Nucleus accumbens (tissue), 56 donors: ENCODE measurements at places on chromosomes 11 and 22.

- no peak for DNase-seq
Observed at GRCh38 chr11:2515401-2516275, 70.8 kb downstream of the KCNQ1 start.

DNA sequence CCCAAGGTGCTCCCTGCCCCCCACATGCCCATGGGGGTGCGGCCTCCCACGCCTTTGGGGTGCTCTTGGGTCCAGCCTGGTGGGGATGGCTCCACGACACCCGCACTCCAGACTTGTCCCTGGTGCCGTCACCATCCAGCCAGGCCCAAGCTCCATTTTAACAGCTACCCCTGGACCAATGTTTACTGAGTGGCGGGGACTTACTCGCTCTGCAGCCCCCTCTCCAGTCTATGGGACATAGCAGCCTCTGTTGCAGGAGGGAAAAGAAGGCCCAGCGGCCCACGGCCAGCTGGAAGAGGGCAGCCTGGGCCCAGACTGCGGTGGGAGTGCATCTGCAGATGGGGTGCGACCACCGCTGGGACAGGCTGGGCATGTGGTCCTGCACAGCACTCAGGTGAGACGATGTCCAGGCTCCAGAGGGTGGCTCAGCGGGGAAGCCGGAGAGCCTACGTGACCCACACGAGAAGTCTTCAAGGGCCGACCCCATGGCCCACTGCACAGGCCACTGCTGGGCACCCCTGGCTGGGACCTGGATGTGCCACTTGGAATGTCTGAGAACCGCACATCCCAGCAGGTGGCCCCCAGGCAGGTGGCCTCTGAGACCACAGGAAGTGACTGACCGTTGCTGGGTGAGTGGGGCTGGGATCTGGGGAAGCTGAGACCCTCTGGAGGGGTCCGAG lies 18.1 kb downstream of the IL17REL start:
- no peak for DNase-seq

DNA sequence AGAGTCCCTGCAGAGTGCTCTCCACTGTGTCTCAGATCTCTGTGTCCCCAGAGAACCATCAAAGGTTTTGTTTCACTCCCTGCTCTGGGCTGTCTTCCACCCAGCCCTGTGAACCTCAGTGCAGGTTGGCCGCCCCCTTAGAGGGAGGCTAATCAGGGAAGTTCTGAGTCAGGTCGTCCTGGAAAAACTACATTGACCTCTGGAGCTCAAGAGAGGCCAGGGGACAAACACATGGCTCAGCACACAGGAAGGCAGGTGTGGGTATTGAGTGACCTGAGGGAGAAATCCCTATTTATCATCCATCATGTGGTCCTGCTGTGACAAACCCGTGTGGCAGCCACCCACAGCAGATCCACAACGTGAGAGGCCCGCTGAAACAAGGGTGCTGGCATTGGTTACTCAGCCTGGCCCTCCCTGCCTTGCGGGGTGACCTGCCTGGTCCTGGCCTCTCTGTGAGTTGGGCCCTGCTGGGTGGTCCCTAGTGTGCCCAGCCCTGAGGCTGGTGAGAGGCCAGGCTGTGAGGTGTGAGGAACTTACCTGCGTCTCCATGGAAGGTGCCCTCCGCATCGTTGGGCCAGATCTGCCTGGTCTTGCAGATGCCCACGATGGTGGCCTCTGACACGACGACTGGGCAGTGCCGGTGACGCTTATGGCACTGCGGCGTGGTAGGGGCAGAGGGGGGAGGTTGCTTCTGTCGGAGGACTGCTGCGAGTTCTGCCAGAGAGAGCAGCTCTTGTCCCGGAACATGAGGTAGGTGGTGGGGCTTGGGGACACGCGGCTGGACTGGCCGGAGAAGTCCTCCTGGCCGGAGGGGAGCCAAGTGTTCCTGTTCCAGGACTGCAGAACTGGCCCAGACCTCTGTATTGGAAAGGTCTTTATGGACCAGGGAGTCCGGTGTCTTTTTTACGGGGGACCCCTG lies 669 bp upstream of the BCR start:
- no peak for DNase-seq

GRCh38 chr22:27420817-27421361 lies 380.7 kb downstream of the MN1 start:
- no peak for DNase-seq

GRCh38 chr11:18111005-18111404 lies 5.1 kb upstream of the SAAL1 start:
- DNase-seq = no peak

DNA sequence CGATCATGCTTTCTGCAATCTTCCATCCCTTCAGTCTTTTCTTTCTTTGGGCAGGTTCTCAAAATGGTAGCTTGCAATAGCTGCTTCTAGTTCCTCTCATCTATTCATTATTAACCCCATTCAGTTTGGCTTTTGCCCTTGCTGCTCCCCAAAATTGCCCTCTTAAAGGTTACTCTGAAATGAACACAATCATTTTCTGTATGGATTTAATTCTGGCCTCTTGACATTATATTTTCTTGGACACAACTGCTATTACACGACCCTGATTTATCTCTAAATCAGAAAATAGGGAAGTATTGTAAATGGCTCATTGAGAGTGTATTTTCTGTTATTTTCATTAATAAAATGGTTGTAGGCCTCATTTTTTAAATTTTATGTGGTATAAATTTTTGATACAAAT lies at the start of gene ANGPTL5:
Gene ANGPTL5, minus strand, starts transcription at position 101 of the 400 bp plus-strand sequence. CDS start 8,613 bp downstream, outside the sequence.
- DNase-seq = no peak

- DNase-seq = no peak
Observed at GRCh38 chr11:75632450-75632849, 36.4 kb downstream of the MAP6 start.

DNA sequence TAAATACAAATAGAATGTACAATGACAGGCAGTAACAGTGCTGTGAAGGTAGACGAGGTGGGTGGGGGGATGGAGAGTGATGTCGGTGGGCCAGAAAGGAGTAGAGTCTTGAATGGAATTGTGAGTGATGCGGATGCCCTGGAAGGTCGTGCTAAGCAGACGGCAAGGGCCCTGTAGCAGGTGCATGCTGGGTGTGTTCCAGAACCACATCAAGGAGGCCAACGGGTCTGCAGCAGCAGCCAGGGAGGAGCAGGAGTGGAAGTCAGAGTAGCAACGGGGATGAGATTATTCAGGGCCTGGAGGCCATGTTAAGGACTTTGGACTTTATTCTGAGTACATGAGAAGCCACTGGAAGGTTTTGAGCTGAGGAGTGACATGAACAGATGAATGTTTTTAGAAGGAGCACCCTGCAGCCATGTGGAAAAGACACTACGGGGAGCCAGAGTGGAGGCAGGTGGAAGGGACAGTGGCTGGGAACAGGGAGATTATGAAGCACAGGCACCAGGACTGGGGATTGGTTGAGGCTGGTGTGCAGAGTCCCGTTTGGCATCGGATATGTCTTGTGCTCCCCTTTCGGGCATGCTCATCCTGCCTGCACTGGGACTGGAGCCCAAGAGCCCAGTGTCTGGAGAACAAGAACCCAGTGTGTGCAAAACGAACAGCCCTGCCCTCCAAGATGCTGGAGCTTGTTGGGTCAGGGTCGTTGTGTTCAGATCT lies 74.1 kb downstream of the COMMD9 start:
- DNase-seq = no peak

DNA sequence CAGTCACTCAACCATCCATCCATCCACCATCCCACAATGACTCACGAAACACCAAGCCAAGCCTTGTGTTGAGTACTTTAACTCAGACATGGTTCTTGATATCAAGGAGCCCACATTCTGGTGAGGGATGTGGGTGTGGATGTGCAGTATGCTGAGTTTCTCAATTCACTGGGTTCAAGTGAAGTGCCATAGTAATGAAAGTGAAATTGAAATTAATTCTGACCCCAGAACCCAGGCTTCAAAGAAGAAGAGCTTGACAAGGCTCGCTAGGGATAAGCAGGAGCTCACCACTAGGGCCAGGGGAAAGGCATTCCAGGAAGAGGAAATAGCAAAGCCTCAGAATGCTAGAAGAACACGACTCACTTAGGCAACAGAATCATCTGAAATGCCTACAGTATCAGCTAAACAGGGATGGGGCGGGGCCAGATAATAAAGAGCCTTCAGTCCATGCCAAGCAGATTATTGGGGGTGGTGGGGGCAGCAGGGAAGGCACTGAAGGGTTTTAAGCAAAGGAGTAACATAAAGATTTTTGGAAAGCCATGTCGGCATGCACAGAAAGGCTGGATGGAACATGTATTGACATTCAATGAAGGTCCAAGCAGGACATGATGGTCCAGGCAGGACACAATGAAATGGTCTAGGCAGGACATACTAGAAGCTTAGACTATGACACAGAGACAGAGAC lies 37.2 kb downstream of the RTL6 start:
- no peak for DNase-seq

DNA sequence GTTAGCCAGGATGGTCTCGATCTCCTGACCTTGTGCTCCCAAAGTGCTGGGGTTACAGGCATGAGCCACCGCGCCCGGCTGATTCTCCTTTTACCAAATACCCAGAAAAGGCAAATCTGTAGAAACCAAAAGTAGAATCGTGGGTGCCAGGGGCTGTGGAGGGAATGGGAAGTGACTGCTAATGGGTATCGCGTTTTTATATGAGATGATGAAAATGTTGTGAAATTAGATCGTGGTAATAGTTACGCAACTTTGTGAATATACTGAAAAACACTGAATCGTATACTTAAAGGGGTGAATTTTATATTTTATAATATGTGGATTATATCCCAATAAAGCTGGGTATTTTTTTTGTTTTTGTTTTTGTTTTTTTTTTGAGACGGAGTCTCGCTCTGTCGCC lies 48.2 kb upstream of the CREB3L1 start:
- DNase-seq = no peak

DNA sequence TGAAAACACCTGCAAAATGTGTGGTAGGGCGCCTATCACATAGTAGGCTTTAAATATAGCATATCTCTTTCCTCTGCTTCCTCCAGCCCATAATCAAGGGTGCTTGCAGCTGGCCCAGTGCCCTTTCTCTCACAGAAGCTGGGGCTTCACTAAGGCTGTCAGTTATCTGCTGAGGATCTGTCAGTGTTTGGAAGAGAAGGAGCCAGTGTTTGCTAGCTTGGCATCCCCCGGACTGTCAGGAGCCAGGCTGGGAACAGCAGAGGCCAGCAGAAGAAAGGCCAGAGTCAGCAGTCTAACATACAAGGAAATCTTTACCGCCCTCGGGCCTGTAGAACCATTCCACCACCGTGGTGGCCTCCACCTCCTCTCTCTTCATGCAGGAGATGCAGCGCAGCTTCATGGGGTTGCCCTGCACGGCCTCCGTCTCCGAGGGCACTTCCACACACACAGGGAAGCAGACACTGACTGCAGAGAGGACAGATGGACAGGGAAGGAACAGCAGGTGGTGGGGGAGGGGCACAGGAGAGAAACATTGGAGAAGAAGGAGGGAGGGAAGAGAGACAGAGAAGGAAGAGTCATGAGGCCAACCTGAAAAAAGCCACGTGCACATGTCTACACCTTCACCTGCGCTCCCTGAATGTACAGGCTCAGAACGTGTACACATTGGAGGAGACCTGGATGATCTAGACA lies 9.0 kb downstream of the SCN3B start:
- DNase-seq = no peak

DNA sequence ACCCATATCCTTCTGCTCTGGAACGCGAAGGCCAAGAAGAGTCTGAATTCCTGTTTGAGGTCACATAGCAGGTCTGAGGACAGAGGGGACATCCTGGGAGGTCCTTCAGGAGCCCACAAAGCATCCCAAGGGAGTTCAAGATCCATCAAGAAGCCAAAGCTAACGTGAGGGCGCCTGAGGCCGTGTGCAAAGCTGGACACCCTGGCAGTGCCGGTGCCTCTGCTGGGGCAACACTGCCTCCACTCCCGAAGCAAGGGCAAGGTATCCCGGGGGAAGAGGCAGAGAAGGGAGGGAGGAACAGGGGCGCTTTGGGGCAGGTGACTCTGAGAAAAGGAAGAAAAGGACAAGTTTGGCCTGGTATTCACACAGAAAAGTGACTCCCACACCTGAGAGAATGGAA lies 50.3 kb upstream of the CDON start:
- DNase-seq = no peak

GRCh38 chr11:61152816-61153592 lies 8.2 kb downstream of the VPS37C start:
- no peak for DNase-seq

GRCh38 chr11:70882716-70883085 lies 369.7 kb downstream of the SHANK2 start:
- no peak for DNase-seq

GRCh38 chr11:57541169-57541568 lies 3.8 kb downstream of the SMTNL1 start:
- no peak for DNase-seq

DNA sequence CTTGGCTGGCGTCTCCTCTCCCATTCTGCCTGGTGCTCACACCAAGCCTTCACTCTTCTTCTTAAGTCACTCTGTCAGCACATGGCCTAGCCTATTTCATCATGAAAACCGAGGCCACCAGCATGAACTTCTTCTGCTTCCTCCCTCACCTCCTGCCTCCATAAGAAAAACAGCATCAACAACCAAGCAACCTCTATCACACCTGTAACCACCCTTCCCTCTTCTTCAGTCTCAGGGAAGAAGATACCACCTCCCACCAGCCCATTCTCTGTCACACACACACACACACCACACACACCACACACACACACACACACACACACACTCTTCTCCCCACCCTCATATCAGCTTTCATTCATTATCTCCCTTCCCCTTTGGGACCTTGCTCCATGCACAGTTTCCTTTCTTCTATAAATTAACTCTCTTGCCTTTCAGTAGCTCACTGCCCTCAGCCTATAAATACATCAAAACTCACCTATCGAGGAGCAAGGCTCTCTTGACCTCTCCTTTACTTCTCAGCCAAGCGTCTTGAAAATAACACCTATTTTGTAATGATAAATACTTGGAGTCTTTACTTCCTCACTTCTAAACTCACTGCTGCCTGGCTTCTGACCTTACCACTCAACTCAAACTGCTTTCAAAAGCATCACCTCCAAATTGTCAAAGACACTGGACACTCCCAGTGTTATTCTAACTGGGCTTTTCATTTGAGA lies 36.6 kb downstream of the SC5D start:
- no peak for DNase-seq

DNA sequence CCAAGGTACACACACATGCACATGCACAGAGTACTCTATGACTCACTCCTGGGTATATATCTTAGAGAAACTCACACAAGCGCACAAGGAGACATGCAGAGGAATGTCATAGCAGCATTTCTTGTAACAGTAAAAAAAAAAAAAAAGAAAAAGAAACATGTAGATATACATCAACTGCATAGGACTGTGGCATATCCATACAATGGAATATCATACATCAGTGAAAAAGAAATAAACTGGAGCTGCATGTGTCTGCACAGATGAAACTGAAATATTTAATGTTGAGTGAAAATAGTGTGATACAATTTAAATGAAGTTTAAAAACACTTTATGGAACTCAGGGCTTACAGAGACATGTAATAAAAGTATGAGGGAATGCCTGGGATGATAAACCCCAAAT lies 46.4 kb downstream of the SYT13 start:
- DNase-seq = no peak
